ENCODE measurements at places on chromosomes 5 and 9.

DNA sequence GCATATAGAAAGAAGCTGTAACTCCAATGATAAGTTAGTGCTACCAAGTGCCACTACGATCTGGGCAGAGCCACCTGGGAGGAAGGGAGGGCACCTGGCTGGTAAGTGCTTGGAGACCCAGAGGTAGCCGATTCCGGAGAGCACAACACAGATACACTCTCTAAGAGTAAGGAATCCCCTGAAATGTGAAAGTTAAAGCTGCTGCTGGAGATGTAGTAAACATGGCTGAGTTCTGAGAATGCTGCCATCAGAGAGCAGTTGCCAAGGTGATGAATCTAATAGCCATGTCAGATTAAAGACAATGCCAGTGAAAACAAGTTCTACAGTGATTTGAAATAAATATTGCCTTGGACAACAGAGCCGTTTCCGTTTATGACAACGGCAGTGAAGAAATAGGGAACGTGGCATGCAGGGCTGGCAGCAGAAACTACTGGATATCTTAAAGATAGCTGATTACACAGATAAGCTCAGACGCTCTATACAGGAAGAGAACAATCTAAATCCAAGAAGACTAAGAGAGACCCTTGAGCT, 561.2 kb upstream of the C9orf72 start:
- DNase-seq = no peak

- DNase-seq = no peak
These were observed 9.0 kb downstream of the ECPAS start for GRCh38 chr9:111475195-111475594.

DNA sequence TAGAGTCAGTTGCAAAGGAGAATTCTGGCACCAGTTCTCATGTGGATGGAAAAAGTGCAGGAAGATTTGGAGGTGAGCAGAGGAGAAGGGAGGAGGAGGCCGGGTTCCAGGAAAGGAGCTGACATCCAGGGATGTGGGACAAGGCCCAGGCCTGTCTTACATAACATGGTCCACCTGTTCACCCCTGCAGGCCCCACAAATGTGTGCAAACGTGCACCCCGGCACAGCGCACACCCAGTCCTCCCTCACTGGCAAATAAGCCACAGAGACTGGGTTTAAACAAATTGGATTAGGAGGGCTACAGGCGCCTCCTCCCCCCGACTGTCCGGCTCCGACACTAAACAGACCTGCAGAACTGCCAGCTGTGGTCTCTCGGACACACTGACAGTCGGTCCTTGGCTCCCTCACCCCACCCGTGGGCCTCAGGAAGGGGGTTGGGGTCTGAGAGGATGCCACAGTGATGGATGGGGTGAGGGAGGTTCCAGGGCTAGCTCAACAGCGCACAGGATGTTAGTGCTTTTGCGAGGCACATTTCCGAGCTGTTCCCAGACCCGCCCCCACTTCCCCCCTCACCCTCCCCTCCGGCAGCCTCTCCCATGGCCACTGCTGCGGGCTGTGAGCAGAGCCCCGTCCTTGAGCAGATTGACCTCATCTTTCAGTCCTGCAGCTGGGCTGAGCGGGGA, 43.4 kb upstream of the IL17B start:
- no peak for DNase-seq

GRCh38 chr5:142785206-142785605, 15.0 kb downstream of the ARHGAP26 start:
- no peak for DNase-seq

GRCh38 chr9:130639124-130639765, 25.1 kb upstream of the PRDM12 start:
- DNase-seq = no peak

DNA sequence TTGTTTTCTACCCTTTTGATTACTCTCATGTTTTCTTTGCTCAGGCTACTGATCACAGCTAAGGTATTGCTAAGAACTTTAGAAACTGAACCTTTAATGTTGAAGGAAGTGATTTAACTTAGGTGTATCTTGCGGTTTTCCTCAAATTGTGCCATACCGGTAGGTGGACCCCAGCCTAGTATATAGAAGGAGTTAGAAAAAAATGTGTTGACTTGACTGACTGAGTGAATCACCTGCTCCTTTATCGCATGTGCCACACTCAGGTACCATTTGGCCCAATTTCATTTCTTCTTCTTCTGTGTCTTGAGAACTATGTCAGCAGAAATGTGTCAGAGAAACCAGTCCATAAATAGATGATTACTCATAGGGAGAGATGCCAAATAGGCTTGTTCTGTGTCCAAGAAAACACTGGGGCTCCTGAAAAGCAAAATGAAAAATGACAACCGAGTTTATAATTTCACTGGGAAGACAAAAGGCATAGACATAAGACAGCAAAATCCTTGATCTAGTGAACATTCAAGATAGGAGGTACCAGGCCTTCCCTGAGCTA, 19.4 kb downstream of the PLPPR1 start:
- DNase-seq = no peak

DNA sequence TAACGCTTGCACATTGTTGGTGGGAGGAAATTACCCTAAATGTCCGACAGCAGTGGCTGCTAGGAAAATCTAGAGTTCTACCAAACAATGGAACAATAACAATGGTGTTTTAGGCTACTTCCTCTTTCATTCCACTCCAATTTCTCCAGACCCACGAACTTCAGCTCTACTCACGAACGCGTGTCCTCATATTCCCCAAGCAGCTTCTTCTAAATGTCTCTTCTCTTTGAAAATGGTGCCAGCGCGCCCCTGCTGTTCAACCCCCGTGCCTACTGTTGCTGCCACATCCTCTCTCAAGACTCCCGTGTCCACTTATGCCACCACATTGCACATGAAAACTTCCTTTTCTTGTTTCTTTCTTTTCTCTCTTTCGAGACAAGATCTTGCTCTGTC, 25.6 kb downstream of the OR2V2 start:
- no peak for DNase-seq

DNA sequence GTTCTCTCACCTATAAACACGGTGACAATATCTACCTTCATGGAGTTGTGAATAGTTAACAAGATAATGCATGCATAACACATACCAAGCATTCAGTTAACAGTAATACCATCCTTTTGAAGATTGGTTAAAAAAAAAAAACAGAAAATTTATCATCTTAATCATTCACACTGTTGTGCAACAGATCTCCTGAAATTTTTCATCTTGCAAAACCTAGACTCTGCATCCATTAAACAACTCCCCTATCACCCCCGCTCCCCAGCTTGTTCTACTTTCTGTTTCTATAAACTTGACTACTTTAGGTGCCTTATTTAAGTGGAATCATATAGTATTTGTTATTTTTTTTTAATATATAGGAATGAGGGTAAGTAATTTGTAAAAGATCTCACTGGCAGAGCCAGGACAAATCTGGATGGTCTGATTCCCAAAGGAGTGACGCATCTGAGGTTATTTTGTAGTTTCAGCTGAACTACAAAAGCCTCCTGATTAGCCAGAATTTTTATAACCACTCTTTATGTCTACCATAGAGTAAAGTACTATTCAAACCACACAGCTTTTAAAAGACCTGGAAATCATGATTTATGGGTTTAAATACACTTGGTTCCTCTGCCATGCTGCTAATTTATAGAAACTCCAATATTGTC, 93.0 kb downstream of the FANCC start:
- no peak for DNase-seq

DNA sequence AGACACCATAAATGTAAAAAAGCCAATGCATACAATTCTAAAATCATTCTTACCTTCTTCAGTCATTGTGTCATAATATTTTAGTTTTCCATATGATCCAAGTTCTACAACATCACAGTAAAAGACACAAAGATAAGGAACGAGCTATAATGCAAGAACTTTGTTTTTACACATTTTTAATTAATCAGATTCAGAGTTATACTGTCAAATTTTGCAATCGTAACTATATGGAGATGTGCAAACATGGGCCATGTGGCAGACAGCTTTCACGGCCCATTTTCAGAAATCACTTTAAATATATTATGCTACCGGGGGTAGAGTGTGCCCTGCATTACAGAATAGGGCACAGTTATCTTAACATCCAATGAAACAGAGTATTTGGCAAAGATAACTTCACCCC, 188.4 kb downstream of the ACER2 start:
- no peak for DNase-seq

DNA sequence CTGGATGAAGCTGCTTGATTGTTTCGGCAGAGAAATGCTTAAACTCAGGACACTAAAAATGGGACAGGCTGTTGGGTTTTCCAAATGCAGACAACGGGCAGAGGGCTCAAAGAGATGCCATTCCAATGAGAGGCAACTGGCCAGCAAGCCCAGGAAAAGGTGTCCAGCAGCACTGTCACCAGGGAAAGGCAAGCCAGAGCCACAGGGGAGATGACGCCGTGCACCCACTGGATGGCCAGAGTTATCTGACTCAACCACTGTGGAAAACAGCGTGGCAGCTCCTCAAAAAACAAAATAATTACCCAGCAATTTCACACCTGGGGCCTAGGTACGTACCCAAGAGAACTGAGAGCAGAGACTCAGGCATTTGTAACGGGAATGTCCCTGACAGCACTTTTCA, 48.4 kb upstream of the SIMC1 start:
- no peak for DNase-seq

- DNase-seq = no peak
These were observed 83.8 kb upstream of the GNA14 start for GRCh38 chr9:77731930-77732329.

DNA sequence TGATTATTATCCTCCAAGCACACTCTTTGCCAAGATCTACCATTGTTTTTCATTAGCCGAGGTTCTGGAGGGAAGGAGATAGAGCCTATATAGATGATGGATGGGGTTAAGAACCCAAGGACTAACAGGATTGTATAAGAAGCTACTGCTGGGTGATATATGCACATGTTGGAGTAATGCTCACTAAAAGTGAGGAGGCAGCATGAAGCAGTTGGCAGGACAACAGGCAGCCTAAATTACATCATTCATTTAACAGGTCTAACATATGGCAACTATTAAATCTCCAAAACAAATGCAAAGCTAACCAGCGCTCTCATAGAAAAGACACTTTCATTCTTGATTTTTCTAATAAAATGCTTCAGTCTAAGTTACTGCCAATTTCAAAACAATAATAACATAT, 293.2 kb downstream of the EPB41L4A start:
- DNase-seq = no peak

GRCh38 chr5:135376961-135377624, 21.9 kb downstream of the MACROH2A1 start:
- no peak for DNase-seq

GRCh38 chr5:96781031-96781971, 26.4 kb downstream of the ERAP1 start:
- no peak for DNase-seq

DNA sequence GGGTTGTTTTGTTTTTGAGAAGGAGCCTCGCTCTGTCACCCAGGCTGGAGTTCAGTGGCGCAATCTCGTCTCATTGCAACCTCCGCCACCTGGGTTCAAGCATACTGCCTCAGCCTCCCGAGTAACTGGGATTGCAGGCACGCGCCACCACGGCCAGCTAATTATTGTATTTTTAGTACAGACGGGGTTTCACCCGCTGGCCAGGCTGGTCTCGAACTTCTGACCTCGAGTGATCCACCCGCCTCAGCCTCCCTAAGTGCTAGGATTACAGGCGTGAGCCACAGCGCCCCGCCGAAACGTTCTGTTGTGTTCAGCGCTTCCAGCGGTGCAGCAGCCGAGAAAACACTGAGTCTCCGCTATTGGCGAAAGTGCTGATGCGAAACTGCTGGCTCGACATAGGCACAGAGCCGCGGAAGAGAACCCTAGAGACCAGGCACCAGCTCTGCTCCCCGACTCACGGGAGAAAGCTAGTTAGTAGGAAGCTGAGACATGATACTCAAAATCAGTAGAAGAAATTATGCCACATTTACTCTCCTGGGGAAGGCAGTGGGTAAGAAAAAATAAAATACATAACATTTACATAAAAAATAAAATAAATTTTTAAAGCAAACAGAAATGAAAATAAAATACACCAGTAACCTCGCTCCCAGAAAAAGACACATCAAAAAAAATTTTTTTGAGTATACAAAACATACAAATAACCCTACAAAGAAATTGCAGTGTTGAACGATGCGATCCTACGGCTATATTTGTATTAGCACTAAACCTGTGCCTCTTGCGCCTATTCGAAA, 31.6 kb downstream of the ANXA2R start:
- DNase-seq = peak; percentile 93

GRCh38 chr5:38500573-38501260, 55.7 kb downstream of the LIFR start:
- no peak for DNase-seq

DNA sequence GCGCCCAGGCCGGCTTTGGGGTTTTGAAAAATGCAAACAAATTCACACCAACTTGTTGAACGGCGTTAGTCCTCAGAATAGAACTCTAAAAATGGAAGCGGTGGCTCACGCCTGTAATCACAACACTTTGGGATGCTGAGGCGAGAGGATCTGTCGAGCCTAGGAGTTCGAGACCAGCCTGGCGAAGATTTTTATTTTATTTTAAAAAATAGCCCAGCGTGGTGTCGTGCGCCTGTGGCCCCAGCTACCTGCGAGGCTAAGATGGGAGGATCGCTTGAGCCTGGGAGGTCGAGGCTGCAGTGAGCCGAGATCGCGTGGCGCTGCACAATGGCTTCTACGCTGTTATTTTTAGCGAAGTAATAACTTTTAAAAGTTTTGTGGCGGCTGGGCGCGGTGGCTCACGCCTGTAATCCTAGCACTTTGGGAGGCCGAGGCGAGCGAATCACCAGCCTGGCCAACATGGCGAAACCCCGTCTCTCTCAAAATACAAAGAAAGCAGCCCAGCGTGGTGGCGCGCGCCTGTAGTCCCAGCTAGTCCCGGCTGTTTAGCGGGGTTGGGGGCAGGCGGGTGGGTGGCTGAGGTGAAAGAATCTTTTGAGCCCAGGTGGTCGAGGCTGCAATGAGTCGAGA, 694 bp upstream of the PLIN2 start:
- DNase-seq = peak; percentile 56

GRCh38 chr5:16709691-16710433, 93.1 kb upstream of the RETREG1 start:
- DNase-seq = no peak

- DNase-seq = no peak
These were observed 58.1 kb upstream of the DHFR start for GRCh38 chr5:80712919-80713318.

DNA sequence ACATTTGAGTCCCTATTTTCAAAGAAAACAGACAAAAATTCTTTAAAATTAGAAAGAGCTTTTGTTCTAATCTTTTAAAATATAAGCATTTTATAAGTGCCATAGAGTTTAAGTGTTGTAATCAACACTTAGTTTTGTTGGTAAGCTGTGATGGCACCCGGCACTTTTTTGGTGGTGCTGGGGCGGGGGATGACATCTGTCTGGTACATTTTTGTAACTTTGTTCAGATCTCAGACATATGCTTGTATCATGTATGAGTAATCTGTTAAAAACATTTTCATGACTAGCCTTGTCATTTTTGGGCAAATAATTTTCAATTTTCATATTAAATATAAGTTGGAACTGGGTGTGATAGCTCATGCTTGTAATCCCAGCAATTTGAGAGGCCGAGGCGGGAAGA, 51.7 kb downstream of the UBAP1 start:
- no peak for DNase-seq

- DNase-seq = no peak
These were observed 615.5 kb downstream of the RAB3C start for GRCh38 chr5:59198365-59198764.

GRCh38 chr5:1119312-1119831, 7.5 kb upstream of the SLC12A7 start:
- no peak for DNase-seq

- no peak for DNase-seq
These were observed 34.6 kb downstream of the SLC9A3 start for GRCh38 chr5:489689-490080.

- no peak for DNase-seq
These were observed 67.9 kb upstream of the PIK3R1 start for GRCh38 chr5:68147659-68148058.

All from activated CD8-positive, alpha-beta memory T cell treated with anti-CD3 and anti-CD28 coated beads, Interleukin-2, amount 50 U/mL, for 48 hours (primary cell).